Sciatic nerve (tissue), 2 donors: ENCODE measurements at places on chromosomes 4 and X. TPM values are rescaled to one million over a fixed set of nuclear protein-coding genes. Genes with fewer than 3 reads are reported as not detected.

DNA sequence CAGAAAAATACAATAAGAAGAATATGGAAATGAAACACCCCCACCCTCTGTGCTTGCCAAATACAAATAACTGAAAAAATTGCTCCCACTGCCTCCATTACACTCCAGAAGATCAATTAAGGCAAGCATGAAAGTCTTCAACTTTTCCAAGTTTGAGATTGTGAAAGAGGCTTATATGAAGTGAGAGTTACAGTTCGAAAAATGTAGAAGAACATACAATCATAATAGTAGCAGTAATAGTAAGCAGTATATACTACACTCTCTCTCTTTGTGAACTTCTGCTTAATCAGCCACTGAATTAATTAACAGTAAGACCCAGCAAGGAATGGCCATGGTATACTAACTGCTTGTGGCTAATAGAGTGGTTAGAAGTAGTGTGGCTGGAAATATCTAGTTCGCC lies 923.2 kb downstream of the RPA4 start:
- DNase-seq = no peak

DNA sequence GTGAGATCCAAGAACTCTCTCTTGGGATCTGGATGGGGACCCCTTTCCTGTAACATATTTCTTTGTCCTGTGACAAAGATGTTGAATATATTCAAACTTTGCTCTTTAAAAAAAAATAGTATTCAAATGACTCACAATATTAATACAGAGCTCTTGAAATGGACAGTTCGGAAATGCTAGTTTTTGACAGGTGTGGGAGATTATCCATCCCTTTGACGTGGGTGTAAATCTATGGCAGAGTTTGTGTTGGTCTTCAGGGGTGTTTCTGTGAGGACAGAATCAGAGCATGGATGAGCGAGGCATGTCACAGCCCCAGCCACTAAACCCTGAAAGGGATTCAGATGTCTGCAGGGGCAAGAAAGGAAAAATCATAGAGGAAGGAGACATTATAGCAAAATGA lies 25.8 kb downstream of the TENM3 start:
- no peak for DNase-seq

DNA sequence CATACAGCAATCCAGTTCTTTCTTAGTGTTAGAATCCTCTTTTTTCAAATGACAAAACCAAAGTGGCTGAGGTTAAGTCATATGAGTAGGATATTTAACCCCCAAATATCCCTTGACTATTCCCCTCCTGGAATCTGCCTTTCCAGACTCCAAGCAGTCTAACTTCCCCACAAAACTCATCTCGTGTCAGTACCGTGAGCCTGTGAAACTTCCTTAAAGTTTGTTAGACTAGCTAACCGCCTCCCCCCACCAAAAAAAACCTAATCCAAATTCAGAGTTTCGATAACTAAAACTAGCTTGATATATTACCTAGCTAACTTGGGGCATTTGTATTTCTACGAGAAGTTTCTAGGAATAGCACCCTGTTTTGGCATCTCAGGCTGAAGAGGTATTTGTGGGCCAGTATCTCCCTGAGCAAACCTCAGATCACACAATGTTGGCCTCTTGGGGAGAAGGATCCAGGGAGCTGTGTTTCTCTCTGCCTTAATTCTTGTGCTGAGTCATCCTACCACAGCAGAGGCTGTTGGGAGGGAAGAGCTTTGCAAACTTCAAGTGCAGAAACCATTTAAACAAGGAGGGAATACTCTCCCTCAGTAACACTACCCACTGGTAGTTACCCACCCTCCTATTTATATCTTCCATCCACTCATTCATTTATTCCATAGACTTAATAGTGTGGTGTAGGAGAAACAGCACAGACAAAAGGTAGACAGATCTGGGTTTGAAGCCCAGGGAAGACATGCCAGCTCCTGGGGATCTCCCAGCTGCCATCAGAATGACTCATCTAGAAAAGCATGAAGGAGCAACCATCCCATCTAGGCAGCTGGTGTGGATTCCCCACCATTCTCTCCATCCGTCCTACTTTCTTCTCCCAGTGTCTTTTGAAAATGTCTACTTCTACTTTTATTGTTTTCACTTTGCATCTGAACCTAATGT lies 39.3 kb upstream of the TXK start:
- DNase-seq = no peak

- no peak for DNase-seq
Measured at GRCh38 chrX:6885396-6885795, 262.1 kb upstream of the STS start.

- no peak for DNase-seq
Measured at GRCh38 chr4:108272046-108272445, 103.3 kb upstream of the LEF1 start.

- DNase-seq = no peak
Measured at GRCh38 chrX:50106051-50106675, 94.6 kb downstream of the AKAP4 start.

- DNase-seq = no peak
Measured at GRCh38 chrX:21354725-21355124, 19.5 kb upstream of the CNKSR2 start.

Gene SEPSECS
- 11.3 TPM for total RNA-seq

Gene AKAP14
- total RNA-seq = not detected

Gene NPY2R
- total RNA-seq = not detected

Gene USP51
- 3.6 TPM for total RNA-seq

Gene OTUD6A
- not detected for total RNA-seq
